ENCODE measurements at places on chromosomes 7 and 10. TPM values are rescaled to one million over a fixed set of nuclear protein-coding genes. Genes with fewer than 3 reads are reported as not detected.

TRIM74 gene
- total RNA-seq = 0.66 TPM

FBXO24 gene
- total RNA-seq = 1.4 TPM

MSMB gene
- total RNA-seq = not detected

DNA sequence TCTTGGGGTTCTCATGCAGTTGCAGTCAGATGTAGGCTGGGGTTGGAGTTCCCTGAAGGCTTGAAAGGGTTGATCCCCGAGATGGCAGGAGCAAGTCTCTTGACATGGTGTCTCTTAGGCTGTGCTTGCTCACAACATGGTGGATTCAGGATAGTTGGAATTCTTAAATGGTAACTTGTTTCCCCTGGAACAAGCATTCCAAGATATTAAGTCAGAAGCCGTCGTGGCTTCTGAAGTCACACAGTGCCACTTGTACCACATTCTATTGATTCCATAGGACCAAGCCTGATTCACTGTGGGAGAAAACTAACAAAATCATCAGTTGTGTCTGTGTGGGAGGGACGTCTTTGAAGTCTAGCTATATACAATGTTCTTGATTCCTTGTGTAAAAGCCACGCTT lies 3.5 kb upstream of the SLC35B4 start:
- H3K27ac ChIP-seq = no peak overlapping the region
- H3K4me3 ChIP-seq = no peak overlapping the region
- peaks cover 8% of the 10 kb centered on the region for H3K27me3 ChIP-seq
- peaks cover 14% of the 10 kb centered on the region for H3K4me1 ChIP-seq
- DNase-seq = no peak
- no peaks in the 10 kb centered on the region for H3K36me3 ChIP-seq

DNA sequence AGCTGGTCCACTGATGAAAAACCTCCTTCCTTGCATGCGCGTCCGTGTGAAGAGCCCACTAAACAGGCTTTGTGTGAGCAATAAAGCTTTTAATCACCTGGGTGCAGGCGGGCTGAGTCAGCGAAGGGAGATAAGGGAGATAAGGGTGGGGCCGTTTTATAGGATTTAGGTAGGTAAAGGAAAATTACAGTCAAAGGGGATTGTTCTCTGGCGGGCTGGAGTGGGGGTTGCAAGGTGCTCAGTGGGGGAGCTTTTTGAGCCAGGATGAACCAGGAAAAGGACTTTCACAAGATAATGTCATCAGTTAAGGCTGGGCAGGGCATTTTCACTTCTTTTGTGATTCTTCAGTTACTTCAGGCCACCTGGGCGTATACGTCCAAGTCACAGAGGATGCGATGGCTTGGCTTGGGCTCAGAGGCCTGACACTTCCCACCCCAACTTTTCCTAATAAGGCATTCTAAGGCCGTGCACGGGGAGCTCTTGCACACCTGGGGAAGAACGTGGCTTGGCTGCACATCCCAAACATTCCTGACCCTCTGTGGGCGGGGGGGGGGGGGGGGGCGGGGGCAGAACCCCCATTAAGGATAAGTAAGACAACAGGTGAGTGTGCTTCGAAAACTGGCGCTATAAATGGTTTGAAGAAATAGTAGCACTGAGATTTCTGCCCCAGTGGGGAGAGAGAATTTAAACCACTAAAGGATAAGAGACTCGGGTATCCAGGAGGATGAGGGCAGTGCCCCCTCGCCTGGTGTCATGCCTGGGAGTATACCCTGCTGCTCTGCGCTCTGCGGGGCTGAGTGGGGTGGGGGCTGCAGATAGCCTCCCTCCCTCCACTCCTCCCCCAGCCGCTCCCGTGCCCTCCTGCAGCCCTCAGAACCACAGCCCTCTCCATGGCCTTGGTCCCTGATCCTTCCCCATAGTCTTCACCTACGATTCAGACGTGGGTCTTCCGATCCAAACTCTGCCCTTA lies 217.6 kb downstream of the MLLT10 start:
- peaks cover 9% of the 10 kb centered on the region for H3K36me3 ChIP-seq
- no peaks in the 10 kb centered on the region for H3K27me3 ChIP-seq
- DNase-seq = no peak

DNA sequence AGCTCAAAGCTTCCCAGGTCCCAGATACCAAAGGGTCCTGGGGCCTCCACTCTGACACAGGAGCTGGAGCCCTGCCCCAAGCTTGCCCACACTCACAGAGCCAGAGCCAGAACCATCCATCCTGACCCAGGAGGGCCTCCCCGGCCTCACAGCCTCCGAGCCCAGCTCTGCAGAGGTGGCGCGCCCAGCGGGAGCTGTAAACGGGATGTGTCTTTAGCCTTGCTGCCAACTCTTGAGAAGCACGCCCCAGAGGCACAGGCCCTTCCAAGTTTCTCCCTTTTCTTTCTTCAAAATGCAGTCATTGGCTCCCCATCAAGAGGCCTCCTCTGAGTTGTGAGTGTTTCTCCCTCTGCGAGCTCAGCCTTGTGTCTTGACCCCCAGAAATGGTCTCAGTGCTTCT lies 75.0 kb downstream of the PDGFA start:
- H3K27ac ChIP-seq = no peak overlapping the region
- no peak for DNase-seq
- H3K36me3 ChIP-seq = no peaks in the 10 kb centered on the region
- H3K4me3 ChIP-seq = no peak overlapping the region
- H3K4me1 ChIP-seq = no peaks in the 10 kb centered on the region

GRCh38 chr10:5531558-5532306 lies 7.0 kb downstream of the CALML3 start:
- H3K27ac ChIP-seq = no peak overlapping the region
- H3K27me3 ChIP-seq = no peaks in the 10 kb centered on the region
- H3K36me3 ChIP-seq = no peaks in the 10 kb centered on the region
- H3K4me1 ChIP-seq = no peaks in the 10 kb centered on the region
- no peak overlapping the region for H3K4me3 ChIP-seq

- no peak overlapping the region for H3K27ac ChIP-seq
- H3K36me3 ChIP-seq = no peaks in the 10 kb centered on the region
- no peak overlapping the region for H3K4me3 ChIP-seq
Observed at GRCh38 chr10:77355844-77356243, 281.8 kb downstream of the KCNMA1 start.

DNA sequence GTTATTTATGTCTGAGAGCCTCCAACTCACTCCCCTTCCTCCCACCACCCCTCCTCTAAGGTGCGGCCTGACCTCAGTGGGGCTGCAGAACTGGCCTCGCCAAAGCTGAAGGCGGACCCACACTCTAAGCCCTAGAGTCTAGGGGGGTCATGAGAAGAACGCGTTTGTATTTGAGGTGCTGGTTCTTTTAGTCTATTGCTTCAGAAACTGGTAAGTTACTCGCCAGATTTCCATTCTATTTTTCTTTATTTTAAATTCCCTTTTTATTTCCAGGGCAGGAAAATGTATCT lies 357.5 kb downstream of the DNAJB6 start:
- peaks cover 12% of the 10 kb centered on the region for H3K4me1 ChIP-seq
- no peaks in the 10 kb centered on the region for H3K36me3 ChIP-seq
